ENCODE measurements at places on chromosomes 12 and 14.

DNA sequence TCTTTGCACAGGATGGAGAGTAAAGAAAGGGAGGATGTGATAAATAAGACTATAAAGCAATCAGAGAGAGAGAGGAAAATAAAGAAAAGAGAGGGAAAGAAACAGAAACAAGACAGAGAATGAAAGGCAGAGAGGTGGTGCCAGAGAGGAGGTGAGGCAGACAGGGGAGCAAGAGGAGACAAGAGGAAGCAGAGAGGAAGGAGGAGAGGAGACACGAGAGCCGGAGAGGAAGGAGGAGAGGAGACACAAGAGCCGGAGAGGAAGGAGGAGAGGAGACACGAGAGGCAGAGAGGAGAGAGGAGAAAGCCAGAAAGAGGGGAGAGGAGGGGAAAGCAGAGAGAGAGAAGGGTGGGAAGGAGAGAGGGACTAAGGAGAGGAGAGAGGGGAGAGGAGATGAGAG is 125.2 kb downstream of the PAPOLA start:
- DNase-seq, result no peak

GRCh38 chr12:10098791-10099190 is at the start of gene CLEC1A:
Gene CLEC1A (minus strand): TSS chr12:10098985. CDS start chr12:10098922, 63 bp downstream.
- DNase-seq, result no peak

DNA sequence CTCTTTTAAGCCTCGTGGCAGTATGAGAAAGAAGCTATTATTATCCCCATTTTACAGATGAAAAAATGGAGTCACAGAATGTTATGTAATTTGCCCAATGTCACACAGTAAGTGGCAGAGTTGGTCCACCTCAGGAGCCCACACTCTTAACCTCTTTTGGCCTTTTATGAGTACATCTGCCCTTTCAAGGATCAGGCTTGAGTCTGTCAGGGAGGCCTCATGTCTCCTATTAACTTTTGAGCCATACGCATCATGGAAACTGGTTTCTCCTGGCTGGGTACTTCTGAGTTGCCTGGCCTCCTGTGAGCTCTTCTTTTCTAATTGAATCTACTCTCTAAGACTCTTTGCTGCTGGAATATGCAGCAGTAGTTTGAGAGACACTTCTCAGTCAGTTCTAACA is 101.7 kb downstream of the BICD1 start:
- no peak for DNase-seq

DNA sequence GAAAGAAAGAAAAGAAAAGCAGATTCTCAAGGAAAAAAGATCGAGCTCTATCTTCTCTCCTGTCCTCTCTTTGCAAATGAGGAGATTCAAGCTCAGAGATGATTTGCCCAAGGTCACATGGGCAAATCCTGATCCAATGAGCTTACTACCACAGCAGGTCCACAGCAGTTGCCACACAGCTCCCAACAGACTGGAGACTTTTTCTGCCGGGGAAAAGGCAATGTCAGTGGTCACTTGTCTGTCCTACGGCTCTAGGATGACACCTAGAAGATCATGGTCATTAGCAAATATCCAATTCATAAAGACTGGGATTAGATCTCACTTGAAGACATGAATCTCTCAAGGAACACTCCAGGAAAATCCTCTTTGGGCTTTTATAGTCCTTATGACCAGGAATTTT is 58.8 kb downstream of the TTC7B start:
- no peak for DNase-seq

DNA sequence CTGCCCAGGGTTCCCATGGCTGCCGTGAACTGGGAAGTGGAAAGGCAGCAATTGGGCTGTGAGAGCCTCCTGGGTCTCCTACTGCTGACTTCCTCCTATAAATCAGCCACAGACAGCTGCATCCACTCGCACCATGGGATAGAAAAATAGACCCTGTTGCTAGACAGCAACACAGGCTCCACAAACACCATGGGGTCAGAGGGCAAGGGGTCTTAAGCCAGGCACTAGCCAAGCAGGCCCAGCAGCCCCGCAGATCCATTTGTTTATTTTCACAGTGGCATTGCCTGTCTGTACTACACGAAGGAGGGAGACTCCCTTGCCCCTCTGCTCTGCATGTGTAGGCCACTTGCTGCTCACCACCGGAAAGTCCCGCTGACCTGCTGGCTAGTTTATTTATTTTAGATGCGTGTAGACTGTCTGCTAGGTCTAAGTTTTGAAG is 139.8 kb downstream of the DACT1 start:
- DNase-seq, result no peak

DNA sequence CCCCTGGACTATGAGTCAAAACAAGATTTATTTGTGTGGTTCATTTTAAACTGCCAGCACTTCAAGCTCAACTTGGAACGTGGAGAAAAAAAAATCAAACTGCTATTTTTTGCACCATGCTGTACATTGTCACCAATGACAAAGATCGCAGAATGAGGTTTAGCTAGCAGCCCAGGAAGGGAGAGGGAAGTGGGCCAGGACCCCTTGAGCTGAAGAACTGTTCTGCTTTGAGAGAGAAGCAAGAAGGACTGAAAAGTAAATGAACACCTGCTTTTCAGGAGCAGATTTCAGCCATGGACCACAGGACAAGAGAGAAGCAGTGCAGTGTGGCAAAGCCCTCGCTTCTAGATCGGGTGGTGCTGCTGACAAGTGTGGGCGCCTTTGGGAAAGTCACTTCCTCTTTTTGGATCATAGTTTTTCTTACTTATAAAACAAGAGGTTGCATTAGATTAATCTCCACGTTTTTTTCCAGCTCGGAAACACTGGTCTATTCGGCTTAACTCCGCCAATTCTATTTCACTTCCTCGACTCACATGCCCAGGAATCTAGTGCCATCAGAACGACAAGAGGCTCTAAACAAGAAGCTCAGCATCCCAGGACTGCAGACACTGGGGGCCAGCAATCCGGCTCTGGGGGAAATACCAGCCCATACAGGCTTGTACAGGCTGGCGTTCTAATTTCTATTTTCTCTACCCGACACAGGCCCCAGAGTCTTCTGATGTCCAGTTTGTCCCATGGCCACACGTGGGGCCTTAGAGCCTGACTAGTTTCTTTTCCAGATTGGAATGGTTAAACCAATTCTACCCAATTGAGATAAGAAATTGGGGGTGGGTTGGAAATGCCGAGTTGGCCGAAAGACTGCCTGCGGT is 129.9 kb downstream of the CRACR2A start:
- no peak for DNase-seq

- no peak for DNase-seq
These were observed 39.2 kb upstream of the MEG3 start for GRCh38 chr14:100786576-100787219.

DNA sequence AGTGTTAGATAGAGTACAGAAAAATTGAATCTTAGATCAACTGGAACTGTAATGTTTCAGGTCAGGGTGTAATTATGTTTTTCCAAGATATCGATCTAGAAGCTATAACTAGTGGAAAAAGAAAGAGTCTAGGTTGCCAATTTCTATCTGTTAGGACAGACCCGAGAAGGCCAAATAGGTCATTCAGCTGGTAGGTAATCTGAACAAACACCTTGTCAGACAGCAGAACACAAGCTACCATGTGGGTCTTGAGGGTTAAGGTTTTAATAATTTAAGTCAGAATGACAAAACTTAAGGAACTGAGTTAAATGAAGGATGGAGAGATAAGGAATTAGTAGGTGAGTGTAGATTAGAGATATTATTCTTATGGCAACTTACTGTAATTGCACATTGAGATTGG is 44.9 kb upstream of the KCNMB4 start:
- no peak for DNase-seq

DNA sequence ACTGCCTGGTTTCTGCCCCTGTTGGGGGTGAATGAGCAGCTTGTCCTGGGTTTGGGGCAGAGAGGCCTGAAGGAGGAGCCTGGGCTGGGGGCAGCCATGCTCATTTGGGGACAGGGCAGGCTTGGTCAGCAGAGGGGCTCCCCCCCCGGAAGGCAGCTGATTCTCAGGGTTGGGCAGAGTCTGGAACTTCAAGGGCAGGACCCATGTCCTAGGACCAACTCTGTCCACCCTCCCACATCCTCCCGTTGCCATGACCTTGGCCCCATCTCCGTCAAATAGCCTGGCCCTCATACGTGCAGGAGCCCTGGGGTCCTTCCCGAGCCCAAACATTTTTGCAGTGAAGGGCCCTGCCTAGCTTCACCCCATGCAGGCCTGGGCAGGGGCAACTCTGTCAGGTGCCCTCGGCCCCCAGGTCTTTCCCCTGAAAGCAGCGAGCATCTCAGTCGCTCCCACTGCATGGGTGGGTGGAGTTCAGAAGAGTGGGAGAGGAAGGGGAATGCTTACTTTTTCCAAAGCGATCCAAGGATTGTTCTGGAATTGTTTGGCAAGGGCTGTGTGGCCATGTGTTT is 32.6 kb downstream of the TNFAIP2 start:
- no peak for DNase-seq

- no peak for DNase-seq
These were observed 2.3 kb upstream of the KRT6A start for GRCh38 chr12:52495389-52495788.

DNA sequence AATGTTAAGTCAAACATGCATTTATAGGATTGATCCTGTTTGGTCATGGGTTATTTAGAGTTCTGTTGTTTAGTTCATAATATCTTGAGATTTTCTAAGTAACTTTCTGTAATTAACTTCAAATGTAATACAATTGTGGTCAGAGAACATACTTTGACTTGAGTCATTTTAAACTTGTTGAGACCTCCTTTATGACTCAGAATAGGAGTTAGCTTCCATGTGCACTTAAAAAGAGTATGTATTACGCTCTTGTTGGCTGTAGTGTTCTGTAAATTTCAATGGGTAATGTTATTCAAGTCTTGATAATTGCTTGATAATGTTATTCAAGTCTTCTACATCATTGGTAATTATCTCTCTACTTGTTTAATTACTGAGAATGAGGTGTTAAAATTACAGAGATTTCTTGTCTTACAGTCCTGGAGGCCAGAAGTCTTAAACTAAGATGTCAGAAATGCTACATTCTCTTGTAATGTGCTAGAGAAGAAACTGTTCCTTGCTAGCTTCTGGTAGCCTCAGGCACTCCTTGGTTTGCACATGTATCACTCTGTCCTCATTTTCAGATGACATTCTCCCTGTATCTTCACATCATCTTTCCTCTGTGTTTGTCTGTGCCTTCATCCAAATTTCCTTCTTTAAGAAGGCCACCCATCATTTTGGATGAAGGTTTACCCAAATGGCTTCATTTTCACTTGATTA is 197.3 kb downstream of the TMTC3 start:
- DNase-seq, result no peak

GRCh38 chr12:105433804-105434203 is 103.3 kb downstream of the C12orf75 start:
- DNase-seq, result no peak

DNA sequence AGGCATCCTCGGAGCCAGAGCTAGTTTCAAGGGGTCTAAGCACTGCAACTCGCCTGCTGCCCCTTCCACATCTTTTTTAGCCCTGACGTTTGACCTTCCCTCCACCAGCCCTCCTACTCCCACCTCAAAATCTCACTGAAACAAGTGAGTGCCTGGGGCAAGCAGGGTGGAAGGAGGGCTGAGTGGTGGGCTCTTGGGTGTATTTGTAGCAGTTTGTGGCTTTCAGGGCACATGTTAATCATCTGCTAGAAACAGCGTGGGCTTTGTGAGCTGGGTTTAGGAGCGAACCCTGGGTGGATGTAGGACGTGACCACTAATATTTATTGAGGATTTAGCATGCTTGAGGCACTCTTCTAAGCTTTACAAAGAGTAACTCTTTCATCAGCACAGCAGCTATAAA is 390.3 kb downstream of the GRIN2B start:
- DNase-seq, result no peak

DNA sequence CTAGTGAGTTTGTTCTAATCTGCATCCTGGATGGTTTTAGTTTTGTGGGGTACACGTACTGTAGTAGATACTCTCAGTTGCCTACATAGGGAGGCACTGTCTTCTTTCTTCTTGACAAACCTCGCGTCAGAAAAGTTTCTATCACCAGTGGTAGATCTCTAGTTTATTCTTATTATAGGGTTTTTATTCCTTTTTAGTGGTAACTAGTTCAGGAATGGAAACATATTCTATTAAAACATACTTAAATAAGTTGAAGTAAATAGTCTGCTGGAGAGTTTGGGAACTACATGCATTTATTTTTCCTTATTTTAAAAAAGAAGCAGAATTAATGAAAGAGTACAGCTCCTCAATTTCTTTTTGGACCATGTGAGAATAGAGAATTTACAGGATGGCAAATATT is 33.6 kb upstream of the OR9K2 start:
- DNase-seq, result no peak

GRCh38 chr14:67426983-67427606 is 15.1 kb upstream of the PLEK2 start:
- DNase-seq, result peak; percentile 55

DNA sequence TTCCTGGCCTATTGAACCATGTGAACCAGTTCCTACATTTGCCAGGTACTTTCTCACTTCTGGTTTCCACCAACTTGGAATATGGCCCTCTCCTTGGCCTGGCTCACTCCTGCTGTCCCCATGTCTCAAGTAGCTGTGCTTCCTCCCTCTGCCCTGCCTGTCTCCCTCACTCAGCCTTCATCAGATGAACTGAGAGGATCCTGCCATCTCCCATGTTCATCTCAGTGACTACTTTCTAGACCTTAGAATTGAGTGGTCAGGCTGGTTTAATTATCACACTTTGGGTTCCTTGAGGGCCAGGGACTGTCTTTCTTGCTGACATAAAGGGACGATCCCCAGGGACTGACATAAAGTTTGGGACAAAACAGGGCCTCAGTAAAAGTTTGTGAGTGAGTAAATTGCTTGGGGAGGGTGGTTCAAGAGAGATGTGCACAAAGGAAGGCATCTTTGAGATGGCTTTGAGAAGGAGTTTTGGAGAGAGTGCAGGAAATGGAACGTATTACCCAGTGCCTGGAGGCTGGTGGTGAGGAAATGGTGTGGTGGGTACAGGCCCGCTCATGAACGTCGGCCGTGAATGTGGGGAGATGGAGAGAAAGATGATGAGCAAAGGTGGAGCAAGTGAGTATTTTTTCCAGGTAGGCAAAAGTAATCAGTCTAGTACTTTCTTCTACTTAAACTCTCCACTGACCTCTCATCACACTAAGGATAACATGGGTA is 20.8 kb downstream of the DYRK2 start:
- no peak for DNase-seq

DNA sequence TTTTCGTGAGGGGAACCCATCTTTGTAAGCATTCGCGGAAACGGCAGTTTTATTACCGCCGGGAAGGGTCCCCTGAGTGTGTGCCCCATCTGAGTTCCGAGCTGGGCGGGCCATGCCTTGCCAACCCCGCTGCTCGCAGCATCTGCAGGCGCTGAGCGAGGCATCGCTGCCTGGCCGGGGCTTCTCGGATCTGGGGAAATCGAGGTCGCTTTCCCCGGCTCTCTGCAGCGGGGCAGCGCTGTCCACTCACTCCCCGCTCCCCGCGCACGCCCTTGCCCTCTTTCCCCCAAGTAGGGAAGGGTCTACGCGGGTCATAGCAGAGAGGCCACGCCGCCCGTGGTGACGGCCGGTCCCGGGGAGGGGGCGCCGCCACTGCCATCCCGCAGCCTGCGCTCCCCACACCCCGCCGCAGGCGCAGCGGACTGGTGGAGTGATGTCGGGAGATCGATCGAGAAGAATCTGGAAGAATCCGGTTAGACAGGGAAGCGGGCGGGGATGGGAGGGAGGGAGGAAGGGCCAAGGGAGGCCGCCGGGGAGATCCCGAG is 507 bp upstream of the FKBP4 start:
- DNase-seq, result no peak
